ENCODE measurements at places on chromosomes 11 and 22. TPM values are rescaled to one million over a fixed set of nuclear protein-coding genes. Genes with fewer than 3 reads are reported as not detected.

- DNase-seq = no peak
- H3K27ac ChIP-seq = no peak overlapping the region
- H3K4me3 ChIP-seq = no peak overlapping the region
- H3K36me3 ChIP-seq = no peaks in the 10 kb centered on the region
- H3K27me3 ChIP-seq = no peaks in the 10 kb centered on the region
- H3K4me1 ChIP-seq = peaks cover 21% of the 10 kb centered on the region
Observed at GRCh38 chr22:30881361-30882183, 87.0 kb downstream of the MORC2 start.

GRCh38 chr11:4466871-4467442 lies 15.5 kb upstream of the OR52K1 start:
- H3K4me3 ChIP-seq = no peak overlapping the region
- H3K27me3 ChIP-seq = peaks cover 2% of the 10 kb centered on the region
- DNase-seq = no peak
- H3K27ac ChIP-seq = no peak overlapping the region

DNA sequence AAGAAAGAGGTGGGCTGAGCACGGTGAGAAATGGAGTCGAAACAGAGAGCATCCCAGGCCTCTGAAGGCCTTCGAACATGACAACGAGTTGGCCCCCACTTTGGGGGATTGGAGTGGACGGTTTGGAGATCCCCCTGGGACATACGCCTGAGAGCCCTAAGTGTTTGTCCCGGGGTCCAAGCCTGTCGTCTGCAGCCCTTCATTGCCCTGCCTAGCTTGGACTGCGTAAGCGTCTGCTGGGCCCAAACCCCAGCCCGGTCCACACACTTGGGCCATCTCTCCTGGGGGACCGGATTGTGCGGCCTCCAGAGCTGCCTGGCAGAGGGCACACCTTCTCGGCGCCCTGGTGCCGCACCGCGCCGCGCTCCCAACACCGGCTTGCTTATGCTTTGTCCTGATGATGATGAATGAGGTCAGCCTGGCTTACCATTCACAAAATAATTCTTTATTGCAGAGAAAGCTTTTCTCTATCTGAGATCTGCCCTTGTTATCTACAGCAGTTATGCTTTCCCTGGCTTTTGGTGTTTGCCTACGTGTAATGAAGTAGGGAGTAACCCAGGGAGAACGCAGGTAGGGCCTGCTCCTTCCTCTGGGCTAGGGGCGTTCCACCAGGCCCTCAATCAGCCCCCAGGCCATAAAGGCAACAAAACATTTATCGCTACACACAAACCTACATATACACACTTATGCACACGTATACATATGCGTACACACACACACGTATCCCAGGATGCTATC lies 85.9 kb upstream of the PPARA start:
- no peak overlapping the region for H3K4me3 ChIP-seq
- peak overlapping the region; percentile 100 for H3K27ac ChIP-seq
- peaks cover 33% of the 10 kb centered on the region for H3K4me1 ChIP-seq
- DNase-seq = no peak
- no peaks in the 10 kb centered on the region for H3K27me3 ChIP-seq

DNA sequence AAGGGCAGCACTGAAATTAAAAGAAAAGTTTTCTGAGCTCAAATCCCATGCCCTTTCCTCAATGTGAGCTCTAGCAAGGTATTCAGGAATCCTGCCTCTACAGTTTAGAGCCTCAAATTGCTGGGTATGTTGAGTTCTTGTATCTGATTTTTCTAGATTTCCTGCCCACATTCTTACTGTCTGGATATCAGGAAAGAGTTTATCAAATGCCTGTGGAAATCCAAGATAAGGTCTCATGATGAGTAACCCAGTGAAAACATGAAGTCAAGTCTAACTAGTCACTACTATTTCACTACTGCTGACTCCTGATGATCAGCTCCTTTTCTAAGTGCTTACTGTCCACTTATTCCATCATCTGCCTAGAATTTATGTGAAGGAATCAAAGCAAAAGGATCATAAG lies 29.8 kb downstream of the LIMK2 start:
- H3K27me3 ChIP-seq = no peaks in the 10 kb centered on the region
- DNase-seq = no peak
- H3K36me3 ChIP-seq = no peaks in the 10 kb centered on the region
- no peak overlapping the region for H3K4me3 ChIP-seq
- H3K4me1 ChIP-seq = peaks cover 11% of the 10 kb centered on the region

DNA sequence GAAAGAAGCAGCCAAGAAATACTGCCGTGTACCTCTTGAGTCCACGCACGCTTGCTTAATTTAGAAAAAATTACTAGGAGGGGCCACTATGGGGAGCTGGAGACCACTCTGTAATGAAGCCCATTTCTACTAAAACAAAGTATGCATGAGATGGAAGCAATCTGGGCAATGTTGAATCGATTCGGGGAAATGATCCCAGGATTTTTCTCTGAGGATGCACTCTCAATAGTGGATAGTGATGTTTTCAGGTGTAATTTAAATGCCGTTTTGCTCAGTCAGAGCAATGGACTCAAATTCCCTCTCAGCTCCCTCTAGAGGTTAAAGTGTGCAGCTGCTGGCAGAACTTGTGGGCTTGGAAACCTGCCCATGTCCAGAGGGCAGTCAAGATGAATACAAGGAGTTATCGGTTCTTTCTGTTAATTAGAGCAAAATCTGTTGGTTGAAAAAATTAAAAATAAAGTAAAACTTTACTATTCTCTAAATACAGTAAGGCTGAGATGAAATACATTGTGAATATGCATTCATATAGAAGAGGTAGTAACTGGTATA lies 64.1 kb downstream of the ME3 start:
- H3K4me3 ChIP-seq = no peak overlapping the region
- H3K4me1 ChIP-seq = peaks cover 5% of the 10 kb centered on the region
- H3K36me3 ChIP-seq = no peaks in the 10 kb centered on the region

- no peak overlapping the region for H3K4me3 ChIP-seq
- H3K36me3 ChIP-seq = peaks cover 15% of the 10 kb centered on the region
- peaks cover 12% of the 10 kb centered on the region for H3K4me1 ChIP-seq
- peak; percentile 70 for DNase-seq
- H3K27me3 ChIP-seq = no peaks in the 10 kb centered on the region
Observed at GRCh38 chr11:57527056-57527631, 3.4 kb downstream of the TIMM10 start.

- no peaks in the 10 kb centered on the region for H3K4me1 ChIP-seq
- no peak within 1 kb of the TSS for H3K4me3 ChIP-seq
- no peak for DNase-seq
- H3K36me3 ChIP-seq = no peaks in the 10 kb centered on the region
- no peak within 1 kb of the TSS for H3K27ac ChIP-seq
- H3K27me3 ChIP-seq = no peaks in the 10 kb centered on the region
Observed at GRCh38 chr11:69481393-69481844, at the start of gene LINC01488. Gene LINC01488, plus strand, starts transcription at chr11:69481663.

GRCh38 chr11:111623527-111624030 lies 21.3 kb downstream of the SIK2 start:
- peaks cover 24% of the 10 kb centered on the region for H3K36me3 ChIP-seq
- no peak overlapping the region for H3K27ac ChIP-seq
- no peak for DNase-seq
- H3K4me1 ChIP-seq = no peaks in the 10 kb centered on the region
- H3K4me3 ChIP-seq = no peak overlapping the region

GRCh38 chr22:44129619-44129976 lies 51.1 kb upstream of the PARVG start:
- H3K4me3 ChIP-seq = no peak overlapping the region
- no peaks in the 10 kb centered on the region for H3K4me1 ChIP-seq
- DNase-seq = no peak
- no peaks in the 10 kb centered on the region for H3K36me3 ChIP-seq
- no peaks in the 10 kb centered on the region for H3K27me3 ChIP-seq
- no peak overlapping the region for H3K27ac ChIP-seq

VWCE gene
- 8.6 TPM for total RNA-seq

DLG2 gene
- total RNA-seq = 276 TPM
